ENCODE measurements at places on chromosomes 1 and 21.

DNA sequence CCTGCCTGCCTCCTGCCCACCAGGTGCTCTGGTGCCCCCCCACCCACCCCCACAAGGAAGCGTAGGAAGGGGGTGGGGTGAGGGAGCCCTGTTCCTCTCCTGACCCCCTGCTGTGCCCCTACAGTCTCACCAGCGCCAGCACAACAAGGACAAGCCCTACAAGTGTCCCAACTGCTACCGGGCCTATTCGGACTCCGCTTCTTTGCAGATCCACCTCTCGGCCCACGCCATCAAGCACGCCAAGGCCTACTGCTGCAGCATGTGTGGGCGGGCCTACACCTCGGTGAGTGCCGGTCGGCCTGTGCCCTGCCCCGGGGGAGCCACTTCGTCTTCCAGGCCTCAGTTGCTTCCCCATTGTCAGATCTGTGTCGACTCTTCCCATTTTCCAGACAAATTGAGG, 25.9 kb downstream of the A3GALT2 start:
- no peak for DNase-seq

DNA sequence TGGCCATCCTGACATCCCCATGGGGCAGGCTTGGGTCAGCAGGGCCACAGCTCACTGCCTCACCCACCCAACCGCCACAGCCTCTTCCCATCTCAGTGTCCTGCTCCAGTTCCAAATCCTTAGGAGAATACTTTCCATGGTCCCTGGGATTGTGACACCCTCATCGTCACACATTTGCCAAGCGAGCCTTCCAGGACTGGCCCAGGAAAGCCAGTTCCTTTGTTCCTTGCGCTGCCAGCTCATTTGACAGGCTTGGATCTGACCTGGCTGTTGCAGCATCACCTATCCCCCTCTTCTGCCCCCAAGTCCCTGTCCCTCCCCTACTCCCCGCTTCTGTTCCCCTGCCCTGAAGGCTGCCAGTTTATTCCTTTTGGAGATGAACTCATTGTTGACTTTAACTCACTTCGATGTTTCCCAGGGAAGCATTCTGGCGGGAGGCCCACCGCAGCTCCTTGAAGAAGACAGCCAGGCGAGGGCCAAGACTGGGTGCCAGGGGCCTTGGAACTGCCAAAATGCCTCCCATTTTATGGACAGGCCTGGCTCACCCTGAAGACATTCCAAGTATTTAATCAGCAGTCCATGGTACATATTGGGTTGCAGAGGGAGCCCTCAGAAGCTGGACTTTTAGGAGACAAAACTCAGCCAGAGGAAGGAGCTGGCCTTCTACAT, 10.2 kb upstream of the GNL2 start:
- DNase-seq, result peak; percentile 36

- DNase-seq, result no peak
Measured at GRCh38 chr21:40244981-40245380, 377.7 kb downstream of the PCP4 start.

DNA sequence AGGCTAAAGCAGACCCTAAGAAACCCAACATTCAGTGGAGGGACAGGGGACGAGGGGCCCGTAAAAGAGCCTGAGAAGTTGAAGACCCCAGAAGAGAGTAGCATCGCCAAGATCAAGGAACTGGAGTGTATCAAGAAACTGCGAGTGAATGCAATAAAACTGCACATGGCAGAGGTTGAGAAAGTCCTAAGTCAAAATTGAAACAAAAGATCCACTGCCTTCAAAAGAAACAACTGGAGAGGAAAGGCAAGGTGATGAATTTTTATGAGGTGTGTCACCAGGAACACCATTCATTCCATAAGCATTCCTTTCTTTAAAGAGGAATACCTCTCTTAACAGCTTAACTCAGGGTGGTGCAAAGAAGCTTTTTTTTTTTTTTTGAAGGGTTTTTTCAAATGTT, 38.3 kb upstream of the ADORA3 start:
- DNase-seq, result no peak

GRCh38 chr1:80846966-80847365, 953.8 kb upstream of the ADGRL2 start:
- DNase-seq, result no peak

- DNase-seq, result no peak
Measured at GRCh38 chr1:118881751-118882150, 106.4 kb downstream of the TBX15 start.

DNA sequence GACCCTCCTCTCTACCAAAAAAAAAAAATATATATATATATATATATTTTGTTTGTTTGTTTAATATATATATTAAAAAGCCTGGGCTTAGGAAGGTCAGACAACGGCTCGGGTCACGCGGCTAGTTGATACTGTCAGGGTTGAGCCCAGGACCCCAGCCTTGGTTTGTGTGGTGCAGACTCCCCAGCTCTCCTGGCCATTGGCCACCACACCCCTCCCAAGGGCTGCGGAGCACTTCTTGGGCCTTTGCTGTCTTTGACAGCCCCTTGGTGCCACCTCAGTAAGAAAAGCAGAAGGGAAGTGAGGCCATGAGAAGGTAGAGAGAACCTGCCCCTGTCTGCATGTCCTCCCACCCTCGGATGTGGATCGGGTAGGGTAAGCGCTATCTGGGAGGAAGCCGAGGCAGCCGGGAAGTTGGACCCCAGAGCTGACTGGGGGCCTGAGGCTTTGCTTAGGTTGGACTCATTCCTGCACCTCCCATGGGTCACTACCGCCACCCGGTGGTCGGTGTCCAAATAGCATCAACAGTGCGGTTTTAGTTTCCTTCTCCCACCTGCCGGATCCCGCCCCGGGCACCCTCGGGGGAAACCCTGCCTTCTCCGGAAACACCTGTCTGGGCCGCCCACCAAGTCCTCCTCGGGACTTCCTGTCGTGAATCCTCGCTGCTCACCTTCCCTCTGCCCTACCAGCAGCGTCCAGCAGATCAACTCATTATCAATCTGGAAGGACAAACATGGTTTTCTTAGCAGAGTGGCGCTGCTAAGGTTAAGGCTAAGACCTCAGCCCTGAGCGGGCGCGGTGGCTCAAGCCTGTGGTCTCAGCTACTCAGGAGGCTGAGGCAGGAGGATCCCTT, 29.8 kb upstream of the GNPAT start:
- peak; percentile 92 for DNase-seq

GRCh38 chr1:101190441-101190840, 46.4 kb upstream of the S1PR1 start:
- no peak for DNase-seq
